A549 treated with RU486 at 1 μM for 4 hours (cell line): ENCODE measurements at places on chromosomes 3 and 15. TPM values are rescaled to one million over a fixed set of nuclear protein-coding genes. Genes with fewer than 3 reads are reported as not detected.

Gene XCR1
- not detected in 5 replicates for total RNA-seq

Gene TRIM42
- not detected in 5 replicates for total RNA-seq

Gene CYP1A2
- not detected in 5 replicates for total RNA-seq

Gene AGBL1
- total RNA-seq = not detected in 5 replicates

Gene PPP1R14D
- 0.28 to 0.38 TPM in 2 of 5 replicates, not detected in the others for total RNA-seq

Gene DPH6
- 13.2 to 16.7 TPM (median 13.5 TPM) in 5 replicates for total RNA-seq

Gene TM6SF1
- 0.19 to 0.31 TPM (median 0.28 TPM) in 3 of 5 replicates, not detected in the others for total RNA-seq

Gene TMEM212
- total RNA-seq = not detected in 5 replicates

Gene C3orf49
- not detected in 5 replicates for total RNA-seq

Gene SERPINI2
- total RNA-seq = not detected in 5 replicates

Gene SAXO2
- total RNA-seq = 1.9 to 3.4 TPM (median 2.6 TPM) in 5 replicates

Gene CPNE9
- total RNA-seq = 0.08 to 0.27 TPM (median 0.18 TPM) in 4 of 5 replicates, not detected in the other

Gene TUSC7
- total RNA-seq = not detected in 5 replicates

Gene PCSK6
- total RNA-seq = 8.1 to 11.0 TPM (median 10.5 TPM) in 5 replicates

Gene CEP97
- total RNA-seq = 3.1 to 6.8 TPM (median 5.3 TPM) in 5 replicates

Gene UCN2
- 7.3 to 10.3 TPM (median 8.6 TPM) in 5 replicates for total RNA-seq

Gene CTXND1
- 0.02 TPM in 1 of 5 replicates, not detected in the others for total RNA-seq

Gene FRMD5
- total RNA-seq = 3.8 to 5.1 TPM (median 4.4 TPM) in 5 replicates
